ENCODE measurements at places on chromosomes 12 and 14. TPM values are rescaled to one million over a fixed set of nuclear protein-coding genes. Genes with fewer than 3 reads are reported as not detected.

SLCO1B1 gene
- polyA plus RNA-seq: not detected

IFNG-AS1 gene
- not detected for polyA plus RNA-seq

SIX6 gene
- not detected for polyA plus RNA-seq

SERPINA10 gene
- polyA plus RNA-seq: not detected

E2F7 gene
- 6.0 TPM for polyA plus RNA-seq

SLC17A8 gene
- polyA plus RNA-seq: not detected

TDRD9 gene
- 0.09 TPM for polyA plus RNA-seq

PIWIL1 gene
- not detected for polyA plus RNA-seq

SERPINA3 gene
- polyA plus RNA-seq: 0.33 TPM

ADSS1 gene
- 5.2 TPM for polyA plus RNA-seq

MOK gene
- polyA plus RNA-seq: 48.1 TPM

RPGRIP1 gene
- not detected for polyA plus RNA-seq

DNA sequence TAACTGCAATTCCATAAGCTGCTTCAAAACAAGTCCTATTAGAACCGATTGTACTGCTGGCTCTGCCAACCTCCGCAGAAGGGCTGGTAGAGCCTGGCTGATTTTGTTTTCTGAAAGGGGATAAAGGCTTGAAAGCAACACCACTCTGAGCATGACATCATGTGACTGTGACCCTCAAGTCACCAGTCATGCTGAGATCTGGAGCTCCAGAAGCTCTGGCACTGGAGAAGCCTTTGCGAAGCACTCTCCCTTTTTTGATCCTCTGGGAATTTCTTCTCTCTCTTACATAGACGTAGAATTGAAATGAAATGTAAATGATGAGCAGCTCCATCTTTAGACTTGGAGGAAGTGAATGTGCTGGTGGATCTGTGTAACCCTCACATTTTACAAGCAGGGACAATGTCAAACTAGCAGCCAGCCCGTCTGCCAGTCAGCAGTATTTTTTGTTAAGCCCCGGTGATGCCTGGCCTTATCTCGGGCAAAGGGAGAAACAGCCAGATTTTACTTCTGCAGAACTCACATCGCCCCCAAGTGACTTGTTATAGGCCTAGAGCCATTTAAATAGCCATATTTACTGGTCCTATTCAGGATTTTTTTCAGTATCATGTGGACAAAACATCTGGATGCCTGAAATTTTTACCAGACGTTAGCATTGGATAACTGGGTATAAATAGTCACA, 112.1 kb upstream of the NPAS3 start:
- H3K27me3 ChIP-seq: no peaks in the 10 kb centered on the region
- no peak overlapping the region for H3K4me3 ChIP-seq
- H3K36me3 ChIP-seq: no peaks in the 10 kb centered on the region
- no peak for DNase-seq
- H3K4me1 ChIP-seq: peaks cover 3% of the 10 kb centered on the region
- no peak overlapping the region for H3K27ac ChIP-seq

GRCh38 chr12:72522411-72522810, 250.2 kb downstream of the TRHDE start:
- H3K36me3 ChIP-seq: peaks cover 1% of the 10 kb centered on the region
- DNase-seq: peak; percentile 50
- H3K4me1 ChIP-seq: peaks cover 9% of the 10 kb centered on the region
- peak overlapping the region; percentile 29 for H3K27ac ChIP-seq

DNA sequence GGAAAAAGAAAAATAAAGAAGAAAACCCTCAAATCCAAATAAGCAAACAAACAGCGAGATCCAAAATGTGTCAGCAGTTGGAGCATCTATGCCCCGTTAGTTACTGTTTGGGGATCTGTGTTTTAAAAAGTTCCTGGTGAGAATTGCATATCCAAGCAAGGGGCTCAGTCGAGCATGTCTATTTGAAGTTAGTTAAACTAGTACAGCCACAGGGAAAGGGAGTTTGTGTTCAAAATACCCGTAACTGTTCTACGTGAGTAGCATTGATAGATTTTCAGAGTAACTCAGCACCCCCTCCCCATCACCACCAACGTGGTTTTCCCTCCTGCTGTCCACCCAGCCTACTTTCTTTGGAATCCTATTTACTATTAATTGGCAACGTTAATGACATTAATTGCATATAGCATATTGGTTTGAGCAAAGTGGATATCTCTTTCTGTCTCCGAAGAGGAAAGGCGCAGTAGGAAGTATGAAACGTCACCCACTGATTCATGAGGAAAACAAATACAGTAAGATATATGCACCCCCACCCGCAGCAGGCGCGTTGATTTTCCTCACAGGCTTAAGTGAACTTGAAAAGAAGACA, 1.5 kb downstream of the NPAS3 start:
- no peak for DNase-seq
- no peaks in the 10 kb centered on the region for H3K4me1 ChIP-seq
- peak overlapping the region; percentile 31 for H3K4me3 ChIP-seq
- H3K36me3 ChIP-seq: no peaks in the 10 kb centered on the region

DNA sequence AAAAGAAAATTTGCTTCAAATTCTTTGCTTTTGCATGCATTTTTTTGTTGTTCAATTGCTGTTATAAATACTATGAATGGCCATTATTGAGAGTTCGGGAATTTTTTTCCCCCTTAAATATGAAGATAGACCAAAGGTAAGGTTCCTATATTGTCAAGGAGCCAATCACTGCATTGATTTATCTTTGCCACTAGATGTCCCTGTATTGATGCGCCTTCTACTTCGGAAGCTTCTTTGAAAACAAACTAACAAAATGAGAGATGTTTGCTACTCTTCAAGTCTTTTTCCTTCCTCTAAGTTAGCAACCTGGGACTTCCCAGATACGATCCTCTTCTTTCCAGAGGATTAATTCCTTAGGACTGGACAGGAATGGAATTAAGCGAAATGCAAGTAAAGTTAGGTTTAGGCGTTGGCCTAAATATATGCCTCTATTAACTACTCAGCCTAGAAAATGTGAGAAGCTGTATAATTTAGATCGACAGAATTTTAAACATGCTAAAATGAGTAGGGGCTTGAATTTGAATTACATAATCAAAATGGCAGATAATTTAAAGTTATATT, 318.1 kb downstream of the AEBP2 start:
- no peaks in the 10 kb centered on the region for H3K27me3 ChIP-seq
- H3K4me1 ChIP-seq: peaks cover 3% of the 10 kb centered on the region
- DNase-seq: peak; percentile 64
- no peak overlapping the region for H3K27ac ChIP-seq

GRCh38 chr12:46126050-46126727, 135.8 kb upstream of the SCAF11 start:
- H3K27ac ChIP-seq: no peak overlapping the region
- H3K27me3 ChIP-seq: peaks cover 11% of the 10 kb centered on the region
- no peak overlapping the region for H3K4me3 ChIP-seq
- peaks cover 5% of the 10 kb centered on the region for H3K4me1 ChIP-seq

- H3K36me3 ChIP-seq: no peaks in the 10 kb centered on the region
- DNase-seq: no peak
- no peak overlapping the region for H3K27ac ChIP-seq
- peaks cover 2% of the 10 kb centered on the region for H3K4me1 ChIP-seq
- peaks cover 28% of the 10 kb centered on the region for H3K27me3 ChIP-seq
- H3K4me3 ChIP-seq: no peak overlapping the region
Measured at GRCh38 chr14:101780887-101781239, 19.4 kb downstream of the PPP2R5C start.

GRCh38 chr14:59147007-59147406, 41.5 kb upstream of the DAAM1 start:
- peaks cover 19% of the 10 kb centered on the region for H3K27me3 ChIP-seq
- DNase-seq: no peak
- H3K4me3 ChIP-seq: no peak overlapping the region
- H3K36me3 ChIP-seq: no peaks in the 10 kb centered on the region
- no peaks in the 10 kb centered on the region for H3K4me1 ChIP-seq

GRCh38 chr14:21476523-21476924, 235 bp downstream of the RAB2B start:
- H3K4me3 ChIP-seq: peak overlapping the region; percentile 89
- DNase-seq: no peak
- no peaks in the 10 kb centered on the region for H3K27me3 ChIP-seq
- peaks cover 5% of the 10 kb centered on the region for H3K36me3 ChIP-seq
- H3K4me1 ChIP-seq: no peaks in the 10 kb centered on the region

DNA sequence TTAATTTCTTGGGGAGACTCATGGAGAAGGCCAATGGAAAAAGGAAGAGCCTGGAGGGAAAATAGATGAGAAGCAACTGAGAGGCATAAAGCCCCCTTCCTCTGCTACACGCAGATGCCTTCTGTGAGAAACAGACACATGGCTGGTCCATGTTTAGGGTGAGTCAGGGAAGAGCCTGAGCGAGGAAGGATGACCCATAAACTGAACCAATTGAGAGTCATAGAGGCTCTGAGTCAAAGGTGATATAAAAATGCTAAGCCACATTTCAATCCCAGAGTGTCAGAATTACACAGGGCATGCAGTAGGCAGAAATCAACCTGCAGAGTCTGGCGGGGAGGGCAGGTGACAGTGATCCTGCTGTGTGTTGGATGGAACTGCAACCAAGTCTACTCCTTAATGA, 30.1 kb upstream of the NEDD1 start:
- DNase-seq: peak; percentile 59
- H3K27me3 ChIP-seq: no peaks in the 10 kb centered on the region
- H3K36me3 ChIP-seq: no peaks in the 10 kb centered on the region
- H3K4me1 ChIP-seq: peaks cover 11% of the 10 kb centered on the region
- H3K27ac ChIP-seq: no peak overlapping the region

- H3K27me3 ChIP-seq: peaks cover 44% of the 10 kb centered on the region
- no peak for DNase-seq
- no peaks in the 10 kb centered on the region for H3K36me3 ChIP-seq
- H3K27ac ChIP-seq: no peak overlapping the region
- H3K4me3 ChIP-seq: no peak overlapping the region
- H3K4me1 ChIP-seq: peaks cover 2% of the 10 kb centered on the region
Measured at GRCh38 chr12:51869496-51869865, 18.4 kb upstream of the ANKRD33 start.

DNA sequence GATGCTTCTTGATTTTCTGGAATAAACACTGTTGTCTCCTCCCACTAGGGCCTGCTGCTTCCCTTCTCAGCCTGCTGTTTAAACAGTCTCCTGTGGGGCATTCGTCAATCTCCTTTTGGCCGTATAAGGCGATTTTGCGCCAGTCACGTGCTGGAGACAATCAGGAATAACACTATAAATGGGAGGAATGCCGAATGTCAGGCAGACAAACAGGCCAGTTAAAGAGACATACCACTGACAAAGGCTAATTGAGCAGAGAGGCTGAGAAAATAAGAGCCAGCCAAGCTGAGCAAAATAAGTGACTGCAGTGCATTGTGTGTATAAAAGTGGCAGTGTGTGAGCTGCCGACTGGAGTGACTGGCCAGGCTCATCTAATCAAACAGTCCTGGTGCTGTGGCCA, 23.3 kb downstream of the DMAC2L start:
- DNase-seq: peak; percentile 72
- peak overlapping the region; percentile 79 for H3K27ac ChIP-seq
- H3K4me3 ChIP-seq: no peak overlapping the region
- peaks cover 14% of the 10 kb centered on the region for H3K4me1 ChIP-seq
- H3K27me3 ChIP-seq: no peaks in the 10 kb centered on the region
- H3K36me3 ChIP-seq: no peaks in the 10 kb centered on the region

DNA sequence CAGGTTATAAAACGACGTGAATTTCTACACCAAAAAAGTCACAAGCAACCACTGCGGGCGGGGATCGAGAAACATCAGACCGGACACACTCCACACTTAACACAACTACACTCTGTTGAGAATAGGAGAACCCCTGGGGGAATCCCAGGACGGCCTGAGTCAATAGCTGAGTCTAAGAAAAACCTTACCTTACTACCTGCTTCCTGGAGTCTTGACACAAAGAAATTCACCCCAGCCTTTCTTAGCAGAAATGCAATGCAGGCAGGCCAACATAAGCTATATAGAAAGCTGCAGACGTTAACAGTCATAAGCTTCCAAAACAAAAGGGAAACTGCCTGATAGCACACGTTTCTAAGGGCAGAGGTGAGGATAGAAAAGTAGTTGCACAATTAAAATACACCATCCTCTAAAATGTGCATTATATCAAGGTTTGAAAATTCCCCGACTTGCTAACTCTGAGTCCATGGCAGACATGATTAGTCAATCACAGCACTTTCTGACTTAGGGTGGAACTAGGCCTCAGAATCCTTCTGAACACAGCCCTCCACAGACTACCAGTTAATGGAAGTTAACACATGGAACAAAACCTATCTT, 68.0 kb downstream of the CCDC88C start:
- H3K36me3 ChIP-seq: no peaks in the 10 kb centered on the region
- no peak for DNase-seq
- H3K27ac ChIP-seq: no peak overlapping the region
- peaks cover 11% of the 10 kb centered on the region for H3K27me3 ChIP-seq

DNA sequence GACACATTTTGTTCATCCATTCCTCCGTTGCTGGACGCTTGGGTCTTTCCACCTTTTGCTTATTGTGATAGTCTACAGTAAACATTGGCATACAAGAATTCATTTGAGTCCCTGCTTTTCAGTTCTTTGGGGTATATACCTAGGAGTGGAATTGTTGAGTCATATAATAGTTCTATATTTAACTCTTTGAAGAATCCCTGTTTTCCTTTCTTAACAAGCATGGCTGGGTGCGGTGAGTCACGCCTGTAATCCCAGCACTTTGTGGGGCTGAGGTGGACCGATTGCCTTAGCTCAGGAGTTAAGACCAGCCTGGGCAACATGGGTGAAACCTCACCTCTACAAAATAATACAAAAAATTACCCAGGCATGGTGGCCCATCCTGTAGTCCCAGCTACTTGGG, 75.4 kb downstream of the CCDC92 start:
- peaks cover 5% of the 10 kb centered on the region for H3K4me1 ChIP-seq
- peaks cover 7% of the 10 kb centered on the region for H3K27me3 ChIP-seq
- no peak overlapping the region for H3K27ac ChIP-seq
- no peaks in the 10 kb centered on the region for H3K36me3 ChIP-seq

- no peaks in the 10 kb centered on the region for H3K4me1 ChIP-seq
- H3K36me3 ChIP-seq: no peaks in the 10 kb centered on the region
- no peak overlapping the region for H3K27ac ChIP-seq
- H3K4me3 ChIP-seq: no peak overlapping the region
- no peak for DNase-seq
Measured at GRCh38 chr14:61388173-61388975, 67.0 kb downstream of the PRKCH start.

DNA sequence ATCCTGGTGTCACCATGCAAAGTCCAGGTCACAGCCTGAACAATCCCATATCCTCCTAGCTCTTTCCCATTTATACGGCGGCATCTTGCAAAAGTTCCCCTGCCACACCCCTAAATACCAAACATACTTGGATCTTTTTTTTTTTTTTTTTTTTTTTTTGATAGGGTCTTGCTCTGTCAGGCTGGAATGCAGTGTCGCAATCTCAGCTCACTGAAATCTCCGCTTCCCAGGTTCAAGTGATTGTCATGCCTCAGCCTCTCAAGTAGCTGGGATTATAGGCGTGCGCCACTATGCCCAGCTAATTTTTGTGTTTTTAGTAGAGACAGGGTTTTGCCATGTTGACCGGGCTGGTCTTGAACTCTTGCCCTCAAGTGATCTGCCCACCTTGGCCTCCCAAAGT, 451.3 kb downstream of the GLT1D1 start:
- no peaks in the 10 kb centered on the region for H3K36me3 ChIP-seq
- no peak for DNase-seq
- no peak overlapping the region for H3K27ac ChIP-seq
- H3K4me3 ChIP-seq: no peak overlapping the region
- H3K27me3 ChIP-seq: no peaks in the 10 kb centered on the region
- H3K4me1 ChIP-seq: no peaks in the 10 kb centered on the region

- peak overlapping the region; percentile 81 for H3K27ac ChIP-seq
- H3K27me3 ChIP-seq: no peaks in the 10 kb centered on the region
- H3K4me3 ChIP-seq: peak overlapping the region; percentile 58
- H3K36me3 ChIP-seq: peaks cover 2% of the 10 kb centered on the region
- peaks cover 1% of the 10 kb centered on the region for H3K4me1 ChIP-seq
Measured at GRCh38 chr14:73057944-73058223, 450 bp upstream of the RBM25 start.

All from IMR-90 (cell line).